Cerebellar nuclear complex (tissue), 1 donor: ENCODE measurements at places on chromosomes 13 and 19.

DNA sequence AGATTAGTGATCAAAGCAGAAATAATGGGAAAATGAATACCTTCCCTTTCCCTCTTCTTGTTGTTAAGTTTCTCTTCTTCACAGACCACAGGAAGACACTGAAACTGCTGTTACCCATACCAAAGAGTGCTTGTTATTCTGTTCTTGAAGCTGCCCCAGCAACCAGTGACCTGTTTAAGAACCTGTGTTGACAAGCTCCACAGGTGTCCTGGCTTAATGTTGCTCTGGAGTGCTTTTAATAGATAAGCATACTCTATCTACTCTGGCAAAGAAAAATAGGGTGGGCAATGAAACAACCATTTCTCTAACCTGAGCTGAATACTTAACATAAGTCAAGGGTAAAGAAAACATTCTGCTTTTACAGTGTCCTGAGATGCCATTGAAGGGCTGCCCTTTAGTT is 506.7 kb upstream of the GPC6 start:
- no peak for DNase-seq

DNA sequence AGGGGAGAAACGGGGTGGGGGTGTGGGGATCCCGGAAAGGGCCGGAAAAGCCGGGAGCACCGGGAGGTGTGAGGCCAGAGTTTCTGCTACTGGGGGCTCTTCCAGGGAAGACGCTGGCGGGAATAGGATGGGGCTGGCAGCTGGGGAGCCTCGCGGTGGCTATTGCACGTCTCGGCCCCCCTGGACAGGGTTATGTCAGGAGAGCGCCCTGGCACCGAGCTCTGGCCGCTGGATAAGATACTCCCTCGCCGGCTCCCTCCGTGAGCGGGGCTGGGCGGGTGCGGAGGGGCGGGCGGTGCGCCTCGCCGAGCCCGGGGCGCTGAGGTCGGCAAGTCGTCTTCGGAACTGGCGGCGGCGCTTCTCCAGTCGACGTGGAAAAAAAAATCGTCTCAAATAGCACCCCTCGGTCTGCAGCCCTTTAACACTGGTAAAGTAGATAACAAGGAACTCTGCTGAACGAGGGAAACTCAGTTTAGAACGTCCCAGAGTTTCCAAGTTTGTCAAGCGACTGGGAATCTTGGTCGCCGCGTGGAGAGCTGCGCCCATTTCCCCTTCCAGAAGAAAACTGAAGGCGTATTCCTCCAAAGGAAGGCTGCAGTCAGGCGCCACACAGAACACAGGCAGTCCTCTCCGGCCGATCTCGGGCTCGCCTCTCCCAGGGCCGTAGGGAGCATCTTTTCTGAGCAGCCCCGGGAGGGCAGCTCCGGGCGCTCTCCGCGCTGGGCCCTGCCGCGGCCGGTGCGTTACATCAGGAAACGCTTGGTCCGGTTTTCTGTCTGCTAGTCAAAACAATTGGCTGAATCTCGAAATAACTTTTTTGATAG is 115.1 kb downstream of the KCNRG start:
- no peak for DNase-seq

DNA sequence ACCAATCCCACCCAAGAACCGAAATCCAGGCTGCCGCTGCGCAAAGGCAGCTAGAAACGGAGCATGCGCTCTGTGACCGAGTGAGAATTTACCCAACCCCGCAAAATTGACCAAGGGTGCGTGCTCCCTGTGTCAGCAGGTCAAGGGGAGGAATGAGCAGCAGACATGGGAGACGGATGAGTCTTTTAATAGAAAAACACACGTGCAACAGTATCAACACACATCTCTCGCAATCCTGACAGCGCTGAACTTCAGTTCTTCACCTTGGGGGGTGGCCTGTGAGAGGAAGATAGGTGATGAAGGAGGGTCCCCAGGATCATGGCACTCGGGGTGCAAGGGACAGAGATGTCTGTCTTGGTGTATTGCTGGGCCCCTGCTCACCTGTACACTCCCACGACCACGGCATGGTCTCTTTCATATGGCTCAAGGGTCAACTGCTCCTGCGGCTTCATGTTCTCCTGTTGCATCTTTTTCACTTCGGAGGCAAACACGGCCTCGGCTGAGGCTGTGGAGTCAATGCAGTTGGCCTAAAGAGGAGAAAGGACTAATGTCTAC is 402 bp upstream of the DYRK1B start:
- no peak for DNase-seq

- DNase-seq: no peak
These were observed 15.0 kb upstream of the PGLS start for GRCh38 chr19:17496337-17496997.

- DNase-seq: no peak
These were observed 630.2 kb downstream of the UQCRFS1 start for GRCh38 chr19:28582796-28583195.

DNA sequence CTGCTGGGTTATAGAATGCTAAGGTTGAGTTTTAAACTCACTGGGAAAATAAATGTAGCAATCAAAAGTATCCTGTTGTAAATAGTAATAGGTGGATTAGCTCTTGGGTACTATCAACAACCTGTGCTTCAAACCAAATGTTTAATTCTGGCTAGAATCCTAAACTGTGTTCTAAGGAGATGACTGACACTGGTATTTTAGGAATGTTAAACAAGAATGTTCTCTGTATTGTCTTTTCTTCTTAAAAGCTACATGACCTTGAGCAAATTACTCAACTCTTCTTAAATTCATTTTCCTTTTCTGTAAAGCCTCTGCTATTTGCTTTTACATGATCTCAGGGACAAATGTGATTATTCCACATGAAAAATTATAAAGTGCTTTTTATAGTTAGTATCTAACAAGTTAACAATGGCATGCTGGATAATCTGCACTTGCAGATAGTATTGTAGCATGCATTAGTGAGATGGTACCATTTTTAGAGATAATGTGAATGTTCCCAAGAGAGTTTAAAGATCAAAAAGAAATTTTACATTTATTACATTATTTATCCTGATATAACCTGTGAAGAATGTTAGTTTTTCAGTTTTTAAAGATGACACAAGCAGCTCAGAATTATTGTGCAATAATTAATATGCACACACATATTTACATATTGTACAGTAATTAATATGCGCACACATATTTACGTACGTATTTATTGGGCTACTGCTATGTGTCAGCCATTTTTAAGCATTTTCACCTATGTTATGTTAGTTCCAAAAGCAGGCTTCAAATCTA is 13.6 kb upstream of the EPSTI1 start:
- DNase-seq: no peak

- no peak for DNase-seq
These were observed 150.5 kb downstream of the COL4A1 start for GRCh38 chr13:110156301-110157049.

DNA sequence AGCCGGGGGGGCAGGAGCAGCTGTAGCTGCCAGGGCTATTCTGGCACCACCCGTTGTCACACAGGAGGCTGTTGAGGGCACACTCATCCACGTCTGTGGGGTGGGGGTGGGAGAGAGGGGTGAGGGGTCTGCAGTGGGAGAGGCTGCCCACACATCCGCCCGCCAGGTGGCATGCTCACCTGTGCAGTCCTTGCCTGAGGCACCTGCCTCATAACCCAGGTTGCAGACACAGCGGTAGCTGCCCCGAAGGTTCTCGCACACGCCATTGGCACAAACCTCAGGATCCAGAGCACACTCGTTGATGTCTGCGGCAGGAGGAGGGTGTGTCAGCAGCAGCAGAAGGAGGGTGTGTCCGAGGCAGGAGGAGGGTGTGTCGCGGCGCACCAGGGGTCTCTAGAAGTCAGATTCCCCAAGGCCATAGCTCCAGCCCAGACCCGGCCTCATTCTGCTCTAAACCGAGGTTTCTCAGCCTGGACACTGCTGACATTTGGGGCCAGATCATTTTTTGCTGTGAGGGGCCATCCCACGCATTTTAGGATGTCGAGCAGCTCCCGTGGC is 20.3 kb downstream of the FBN3 start:
- no peak for DNase-seq

GRCh38 chr13:36108342-36108741 is 22.8 kb downstream of the DCLK1 start:
- DNase-seq: no peak

GRCh38 chr13:59012731-59013130 is 1151.0 kb downstream of the DIAPH3 start:
- no peak for DNase-seq

- DNase-seq: no peak
These were observed 30.2 kb downstream of the MEIS3 start for GRCh38 chr19:47389150-47389556.

DNA sequence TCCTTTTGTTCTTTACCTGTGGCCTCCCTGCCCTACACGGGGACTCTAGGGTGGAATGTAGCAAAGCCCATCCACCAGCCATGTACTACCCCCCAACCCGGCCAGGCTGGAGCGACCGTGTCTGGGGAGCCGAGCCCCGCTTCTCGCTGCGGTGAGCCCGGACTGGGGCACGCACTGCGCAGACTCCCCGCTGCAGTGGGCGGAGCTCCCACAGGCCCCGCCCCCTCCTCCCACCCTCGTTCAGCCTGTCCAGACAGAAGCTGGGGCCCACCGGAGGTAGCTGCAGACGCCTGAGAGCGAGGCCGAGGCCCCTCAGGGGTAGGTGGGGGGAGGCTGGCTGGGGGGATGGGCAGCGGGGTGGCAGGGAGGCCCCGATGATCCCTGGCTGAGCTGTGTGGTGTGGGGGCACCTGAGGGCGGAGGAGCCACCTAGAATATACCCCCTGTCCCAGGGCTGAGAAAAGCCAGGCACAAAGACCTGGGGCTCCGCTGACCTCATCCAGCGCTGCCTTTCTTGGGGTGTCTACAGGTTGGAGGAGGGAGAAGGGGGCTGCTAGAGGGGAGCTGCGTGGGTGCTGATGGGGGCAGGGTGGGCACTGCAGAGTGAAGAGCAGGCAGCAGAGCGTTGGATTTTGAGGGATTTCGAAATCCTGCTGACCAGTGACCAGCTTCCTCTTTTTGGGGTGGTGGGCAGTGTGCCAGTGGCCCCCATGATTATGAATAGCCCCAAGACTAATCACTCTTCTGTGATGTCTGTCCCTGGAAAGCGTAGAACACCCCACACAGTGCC is 17.3 kb downstream of the PLD3 start:
- DNase-seq: no peak

DNA sequence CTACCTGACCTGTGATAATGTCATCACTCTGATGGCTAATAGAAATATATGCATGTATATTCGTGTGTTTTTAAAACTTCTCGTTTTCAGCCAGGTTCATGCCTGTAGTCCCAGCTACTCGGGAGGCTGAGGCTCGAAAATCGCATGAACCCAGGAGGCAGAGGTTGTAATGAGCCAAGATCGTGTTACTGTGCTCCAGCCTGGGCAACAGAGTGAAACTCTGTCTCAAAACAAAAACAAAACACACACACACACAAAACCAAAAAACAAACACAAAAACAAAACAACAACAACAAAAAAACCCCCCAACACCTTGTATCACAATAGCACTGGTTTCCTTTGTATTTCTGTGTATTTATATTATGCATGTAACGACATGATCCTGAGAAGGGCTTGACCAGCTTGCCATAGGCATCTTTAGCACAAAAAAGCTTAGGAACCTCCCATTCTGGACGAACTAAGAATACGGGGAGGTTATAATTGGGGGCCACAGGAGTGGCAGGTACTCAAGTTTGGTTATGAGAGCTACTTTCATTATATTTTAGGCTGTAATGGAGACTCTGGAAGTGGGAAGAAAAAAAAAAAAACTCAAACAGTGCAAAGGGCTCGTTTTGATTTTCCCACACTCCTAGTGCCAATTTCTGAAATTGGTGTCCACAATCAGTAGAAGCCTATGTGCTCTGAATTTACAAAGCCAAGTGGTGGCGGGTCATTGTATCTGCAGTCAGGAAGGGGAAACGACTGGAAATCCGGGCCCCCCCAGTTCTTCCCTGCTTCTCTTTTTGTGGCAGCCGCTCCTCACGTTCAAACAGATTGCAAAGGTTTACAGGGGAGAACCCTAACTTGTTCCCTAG is 1.2 kb upstream of the ACP7 start:
- DNase-seq: no peak

DNA sequence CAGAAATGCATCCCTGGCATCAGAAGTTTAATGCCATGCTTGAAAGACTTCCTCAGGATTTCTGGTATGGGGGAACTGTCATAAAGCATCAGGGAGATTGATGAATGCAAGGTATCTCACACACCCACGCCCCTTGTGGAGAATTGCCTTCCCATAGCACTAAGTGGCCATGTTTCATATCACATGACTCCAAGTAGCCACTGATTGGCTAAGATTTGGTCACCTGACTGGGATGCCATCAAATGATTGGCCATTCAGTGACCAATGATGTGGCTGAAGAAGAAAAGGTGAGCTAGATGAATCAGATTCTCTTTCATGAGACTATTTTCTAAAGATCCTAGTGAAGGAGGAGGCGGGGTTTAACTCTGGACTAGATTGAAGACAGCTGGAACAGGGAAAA is 7.3 kb downstream of the KLK8 start:
- no peak for DNase-seq

DNA sequence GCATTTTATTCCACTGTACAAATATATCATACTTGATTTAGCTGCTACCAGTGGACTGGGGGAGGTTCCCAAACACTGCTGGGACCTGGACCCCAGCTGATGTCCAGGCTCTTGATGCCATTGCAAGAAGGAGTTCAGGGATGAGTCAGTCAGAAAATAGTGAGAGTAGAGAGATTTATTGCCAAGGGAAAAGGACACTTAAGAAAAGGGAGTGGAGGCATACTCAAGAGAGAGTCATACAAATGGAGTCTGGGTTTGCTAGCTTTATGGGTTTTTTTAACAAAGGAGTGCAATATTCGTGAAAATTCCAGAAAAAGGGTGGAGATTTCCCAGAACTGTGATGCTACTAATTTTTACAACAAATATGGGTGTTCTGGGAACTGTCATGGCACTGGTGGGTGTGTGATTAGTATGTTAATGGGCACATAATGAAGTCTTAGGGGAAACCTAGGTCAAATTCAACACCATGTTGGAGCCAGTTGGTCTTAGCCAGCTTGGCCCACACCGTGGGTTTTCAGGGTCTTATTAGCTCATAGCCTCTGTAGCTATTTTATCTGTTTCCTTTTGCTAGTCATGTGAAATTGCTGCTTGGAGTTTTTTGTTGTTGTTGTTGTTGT is 36.2 kb downstream of the GPC6 start:
- DNase-seq: no peak

GRCh38 chr19:54654447-54655321 is 8.1 kb upstream of the LILRB4 start:
- no peak for DNase-seq

DNA sequence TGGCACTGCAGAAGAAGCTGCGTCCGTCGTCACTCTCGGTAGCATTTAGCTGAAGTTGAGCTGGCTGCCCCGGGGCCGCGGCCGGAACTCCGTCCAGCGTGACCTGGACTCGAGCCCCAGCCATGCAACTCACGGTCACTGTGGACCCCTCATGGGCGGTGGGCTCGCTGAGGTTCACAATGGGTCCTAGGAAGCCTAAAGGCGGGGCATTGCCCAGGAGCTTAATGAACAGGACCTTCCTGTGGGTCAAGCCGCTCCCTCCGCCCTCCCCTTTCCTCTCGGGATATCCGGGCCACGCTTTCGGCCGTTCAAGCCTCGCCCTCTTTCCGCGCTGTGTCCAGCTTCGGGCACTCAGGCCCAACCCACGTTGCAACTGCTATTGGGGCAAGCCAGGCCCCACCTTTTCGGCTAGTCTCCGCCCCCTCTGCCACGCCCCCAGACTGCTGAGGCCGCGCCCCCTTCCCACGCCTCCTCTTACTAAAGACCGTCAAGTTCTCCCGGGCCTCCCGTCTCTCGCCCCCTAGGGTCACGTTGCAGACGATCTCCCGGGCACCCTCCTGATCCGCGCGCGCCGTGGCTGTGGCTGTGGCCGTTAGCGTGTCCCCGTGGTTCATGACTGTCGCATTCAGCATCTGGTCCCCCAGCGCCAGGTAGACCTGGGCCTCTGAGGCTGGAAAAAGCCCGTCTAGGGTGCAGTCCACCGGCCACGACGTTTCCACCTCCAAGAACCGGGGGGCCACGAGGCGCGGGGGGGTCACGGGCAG is 1.4 kb upstream of the RAVER1 start:
- DNase-seq: no peak
